ENCODE measurements at places on chromosomes 11 and 22.

- peak; percentile 57 for DNase-seq
These were observed 1.3 kb downstream of the CSNK1E start for GRCh38 chr22:38315823-38316363.

DNA sequence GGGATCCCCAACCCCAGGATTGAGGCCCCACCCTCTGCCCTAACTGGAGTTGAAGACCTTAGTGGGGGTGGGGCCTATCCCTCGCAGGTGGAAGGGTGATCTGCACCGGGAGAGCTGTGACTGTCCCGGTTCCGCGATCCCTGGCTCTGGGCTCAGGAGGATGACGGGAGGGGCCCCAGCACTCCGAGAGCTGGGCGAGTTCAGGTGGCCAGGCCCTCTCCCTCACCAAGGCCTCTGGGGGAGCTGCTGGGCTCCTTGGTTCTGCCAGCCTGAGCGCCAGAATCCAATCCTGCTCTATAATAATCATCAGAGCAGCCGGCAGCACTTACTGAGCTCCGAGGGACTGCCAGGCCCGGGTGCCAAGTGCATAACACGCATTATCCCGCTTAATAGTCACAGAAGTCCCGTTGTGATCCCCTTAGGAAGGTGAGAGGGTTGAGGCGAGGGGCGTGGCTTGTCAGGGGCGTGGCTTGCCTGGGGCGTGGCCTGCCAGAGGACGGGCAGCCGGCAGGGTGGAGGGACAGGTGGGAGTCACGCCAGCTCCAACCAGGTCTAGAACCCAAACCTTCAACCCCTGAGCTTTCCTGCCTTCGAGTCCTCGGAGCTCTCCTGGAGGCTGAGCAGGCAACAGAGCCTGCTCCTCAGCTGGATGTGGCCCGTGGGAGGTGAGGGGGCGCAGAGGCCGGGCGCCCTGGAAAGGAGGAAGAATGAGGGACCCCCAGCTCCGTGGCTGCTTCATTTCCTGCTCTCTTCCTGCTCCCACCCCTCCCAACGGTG, 7.3 kb upstream of the SYT7 start:
- DNase-seq = no peak

GRCh38 chr11:131178596-131178995, 191.8 kb upstream of the NTM start:
- no peak for DNase-seq

- no peak for DNase-seq
These were observed 69.7 kb downstream of the TEAD1 start for GRCh38 chr11:12743834-12744449.

DNA sequence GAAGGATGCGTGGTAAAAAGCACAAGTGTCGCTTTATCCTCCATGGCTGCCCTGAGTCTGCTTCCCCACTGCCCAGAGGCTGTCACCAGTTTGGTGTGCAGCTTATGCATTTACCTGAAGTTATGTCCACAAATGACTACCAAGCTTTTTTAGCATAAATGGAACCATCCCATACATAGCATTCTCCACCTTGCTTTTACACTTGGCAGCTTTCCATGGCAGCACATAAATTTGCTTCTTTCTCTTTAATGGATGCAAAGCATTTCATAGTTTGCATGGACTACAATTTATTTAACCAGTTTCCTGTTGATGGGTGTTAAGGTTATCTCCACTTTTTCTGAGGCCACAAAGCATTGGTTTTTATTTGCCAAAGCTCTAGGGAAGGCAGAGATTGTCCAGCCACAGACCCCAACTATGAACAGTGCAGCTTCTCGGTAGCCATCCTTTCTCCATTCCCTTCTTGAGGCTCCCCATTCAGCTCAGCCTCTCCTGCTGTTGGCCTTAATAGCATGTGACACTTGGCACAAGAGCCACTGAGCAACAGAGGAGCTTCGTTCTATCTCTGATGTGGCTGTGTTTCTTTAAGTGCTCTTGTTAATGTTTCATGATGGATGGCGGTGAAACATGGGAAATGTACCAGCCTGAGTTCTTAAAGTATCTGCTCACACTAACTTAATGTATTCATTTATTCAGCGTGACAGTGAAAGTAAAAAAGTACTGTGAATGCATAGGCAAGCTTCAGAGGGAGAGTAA, 59.8 kb upstream of the NAV2 start:
- DNase-seq = no peak

GRCh38 chr11:65419772-65420481, 2.7 kb upstream of the NEAT1 start:
- DNase-seq = no peak

- DNase-seq = no peak
These were observed 944.6 kb downstream of the OPCML start for GRCh38 chr11:132587716-132588115.

GRCh38 chr11:105693075-105693759, 83.3 kb downstream of the GRIA4 start:
- DNase-seq = no peak

- no peak for DNase-seq
These were observed 257.0 kb upstream of the C11orf87 start for GRCh38 chr11:109165035-109165434.

DNA sequence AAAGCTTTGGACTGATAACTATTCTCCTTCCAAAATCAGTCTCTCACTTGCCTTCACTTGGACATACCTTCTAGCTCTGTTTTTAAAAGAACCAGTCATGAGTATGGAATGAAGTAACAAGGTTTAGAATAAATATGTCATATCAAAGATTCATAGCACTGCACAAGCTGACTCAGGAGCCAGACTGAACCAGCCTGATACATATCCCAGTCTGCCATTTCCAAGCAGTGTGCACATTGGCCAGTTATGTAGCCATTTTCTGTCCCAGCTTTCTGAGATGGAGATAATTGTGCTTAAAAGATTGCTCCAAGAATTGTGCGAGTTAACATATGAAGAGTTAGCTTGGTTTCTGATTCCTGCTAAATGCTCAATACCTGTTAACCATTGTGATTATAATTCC, 311.3 kb downstream of the C11orf87 start:
- DNase-seq = no peak

DNA sequence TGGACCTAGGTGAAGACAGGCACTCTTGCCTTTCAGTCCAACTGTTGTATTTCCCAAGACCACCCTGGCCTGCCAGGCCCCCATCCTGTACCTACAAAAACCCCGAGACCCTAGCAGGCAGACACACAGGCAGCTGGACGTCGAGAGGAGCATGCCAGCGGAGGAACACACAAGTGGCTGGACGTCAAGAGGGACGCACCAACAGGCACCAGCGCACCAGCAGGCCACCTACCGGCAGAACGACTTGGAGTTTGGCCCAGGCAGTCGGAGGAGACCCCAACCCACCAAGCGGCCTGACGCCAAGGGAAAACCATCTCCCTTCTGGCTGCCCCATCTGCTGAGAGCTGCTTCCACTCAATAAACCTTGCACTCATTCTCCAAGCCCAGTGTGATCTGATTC, 1883.4 kb upstream of the RAG2 start:
- DNase-seq = no peak

DNA sequence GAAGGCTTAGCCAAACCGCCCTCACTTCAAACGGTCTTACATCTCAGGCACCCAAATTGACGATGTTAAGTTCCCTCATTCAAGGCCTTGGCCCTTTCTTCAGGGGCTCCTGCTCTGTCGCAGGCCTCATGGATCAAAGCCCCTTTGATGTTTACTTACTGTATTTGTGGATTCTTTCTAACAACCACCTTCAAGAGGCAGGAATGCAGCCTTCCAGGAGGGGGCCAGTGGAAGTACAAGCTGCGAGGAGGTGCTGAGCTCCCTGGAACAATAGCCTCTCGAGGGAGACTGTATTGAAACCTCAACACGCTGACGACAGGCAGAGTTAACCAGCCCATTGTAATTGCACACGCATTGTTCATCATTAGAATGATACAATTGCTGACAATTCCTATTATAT, 209.1 kb downstream of the ST3GAL4 start:
- no peak for DNase-seq

DNA sequence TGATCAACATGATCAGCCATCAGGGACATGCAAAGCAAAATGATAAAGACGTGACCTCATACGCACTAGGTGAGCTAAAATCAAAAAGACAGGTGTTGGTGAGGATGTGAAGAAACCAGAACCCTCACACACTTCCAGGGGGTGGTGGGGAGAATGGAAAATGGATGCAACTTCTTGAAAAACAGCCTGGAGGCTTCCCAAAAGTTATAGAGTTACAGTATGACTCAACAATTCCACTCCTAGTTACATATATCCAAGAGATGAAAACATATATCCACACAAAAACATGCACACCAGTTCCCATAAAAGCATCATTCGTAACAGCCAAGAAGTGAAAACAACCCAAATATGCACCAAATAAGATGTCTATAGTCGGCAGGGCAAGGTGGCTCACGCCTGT, 42.1 kb upstream of the APLNR start:
- no peak for DNase-seq

- no peak for DNase-seq
These were observed 35.3 kb upstream of the KCNJ11 start for GRCh38 chr11:17423533-17424310.

- DNase-seq = peak; percentile 10
These were observed 58.0 kb upstream of the MTNR1B start for GRCh38 chr11:92911478-92911877.

DNA sequence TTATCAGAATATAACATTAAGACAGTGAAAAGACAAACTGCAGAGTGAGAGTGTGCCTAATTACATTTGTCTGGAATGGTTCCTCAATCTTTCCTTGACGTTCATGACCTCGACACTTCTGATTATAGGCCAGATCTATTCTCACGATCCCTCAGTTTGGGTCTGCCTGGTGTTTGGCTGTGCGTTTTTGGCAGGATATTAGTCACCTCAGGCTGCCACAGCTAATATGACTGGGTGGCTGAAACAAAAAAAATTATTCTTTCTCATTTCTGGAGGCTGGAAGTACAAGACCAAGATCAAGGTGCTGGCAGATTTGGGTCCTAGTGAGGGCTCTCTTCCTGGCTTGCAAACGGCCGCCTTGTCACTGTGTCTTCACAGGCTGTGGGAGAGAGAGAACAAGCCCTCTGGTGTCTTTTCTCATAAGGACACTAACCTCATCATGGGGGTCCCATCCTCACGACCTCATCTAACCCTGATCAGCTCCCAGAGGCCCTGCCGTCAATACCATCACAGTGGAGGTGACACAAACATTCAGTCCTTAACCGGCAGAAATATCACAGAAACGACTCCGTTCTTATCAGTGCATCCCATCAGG, 23.2 kb downstream of the IFITM10 start:
- no peak for DNase-seq

- no peak for DNase-seq
These were observed 6.8 kb downstream of the BID start for GRCh38 chr22:17767233-17768065.

DNA sequence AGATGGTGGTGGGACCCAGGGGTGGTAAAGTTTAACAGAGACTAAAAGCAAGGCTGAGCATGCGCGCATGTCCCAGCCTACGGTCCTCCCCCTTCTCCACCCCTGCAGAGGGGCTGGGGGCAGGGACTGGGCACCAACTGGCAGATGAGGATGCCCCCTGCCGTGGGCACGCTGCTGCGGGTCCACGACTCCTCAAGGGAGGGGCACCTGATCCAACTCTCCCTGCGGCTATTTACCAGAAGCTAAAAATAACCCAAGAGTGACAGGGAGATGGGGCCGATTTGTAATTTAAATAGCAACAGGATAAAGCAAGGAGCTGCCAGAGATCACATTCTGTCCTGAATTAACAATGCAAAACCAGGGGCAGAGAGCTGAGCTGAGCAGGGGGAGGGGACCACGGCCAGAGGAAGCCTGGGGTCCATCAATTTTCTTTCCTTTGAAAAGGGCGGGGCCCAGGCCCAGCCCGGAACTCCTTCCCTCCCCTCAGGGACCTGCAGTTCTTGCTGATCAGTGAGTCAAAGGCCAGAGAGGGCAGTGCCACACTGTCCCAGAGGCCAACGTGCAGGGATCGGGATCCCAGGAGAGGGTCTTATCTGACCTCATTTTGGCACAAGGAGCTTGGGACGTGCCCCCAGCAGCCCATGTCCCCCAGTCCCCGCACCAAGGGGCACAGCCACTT, 8.1 kb upstream of the DGKZ start:
- peak; percentile 66 for DNase-seq

DNA sequence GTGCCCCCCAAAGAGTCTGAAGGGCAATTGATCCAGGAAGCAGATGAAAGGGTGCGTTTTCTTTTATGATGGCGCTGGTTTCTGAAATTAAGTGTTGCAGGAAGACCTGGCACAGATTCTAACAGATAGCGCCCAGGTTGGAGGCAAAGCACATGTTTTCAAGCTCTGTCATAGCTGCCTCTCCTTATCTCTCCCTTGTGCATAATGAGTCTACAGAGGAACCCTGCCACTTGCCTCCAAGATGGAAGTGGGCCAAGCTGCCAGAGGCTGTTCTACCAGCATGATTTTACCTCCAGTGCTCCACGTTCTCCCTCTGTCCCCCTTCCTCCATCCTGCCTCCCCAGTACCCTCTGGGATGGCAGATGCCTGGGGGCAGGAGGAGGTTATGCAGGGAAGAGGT, 30.0 kb upstream of the TLCD5 start:
- no peak for DNase-seq

GRCh38 chr22:21041937-21042336, 3.8 kb upstream of the LRRC74B start:
- DNase-seq = no peak

DNA sequence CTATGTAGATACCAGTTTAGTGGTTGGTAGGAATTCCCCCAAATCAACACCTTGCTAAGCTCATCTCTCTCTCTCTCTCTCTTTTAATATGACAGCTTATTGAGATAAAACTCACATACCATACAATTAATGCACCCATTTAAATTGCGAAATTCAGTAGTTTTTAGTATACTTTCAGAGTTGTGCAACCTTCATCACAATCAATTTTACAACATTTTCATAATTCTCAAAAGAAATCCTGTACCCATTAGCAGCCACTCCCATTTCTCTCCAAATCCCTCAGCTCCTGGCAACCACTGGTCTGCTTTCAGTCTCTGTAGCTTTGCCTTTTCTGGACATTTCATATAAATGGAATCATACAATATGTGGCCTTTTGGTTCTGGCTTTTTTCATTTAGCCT, 13.3 kb downstream of the NNMT start:
- no peak for DNase-seq

- no peak for DNase-seq
These were observed at the start of gene OR10S1 for GRCh38 chr11:123977731-123978347. OR10S1 (minus strand) TSS chr11:123977781; CDS start chr11:123977664, 117 bp downstream.

- no peak for DNase-seq
These were observed 85.6 kb upstream of the PARVA start for GRCh38 chr11:12291766-12292165.

DNA sequence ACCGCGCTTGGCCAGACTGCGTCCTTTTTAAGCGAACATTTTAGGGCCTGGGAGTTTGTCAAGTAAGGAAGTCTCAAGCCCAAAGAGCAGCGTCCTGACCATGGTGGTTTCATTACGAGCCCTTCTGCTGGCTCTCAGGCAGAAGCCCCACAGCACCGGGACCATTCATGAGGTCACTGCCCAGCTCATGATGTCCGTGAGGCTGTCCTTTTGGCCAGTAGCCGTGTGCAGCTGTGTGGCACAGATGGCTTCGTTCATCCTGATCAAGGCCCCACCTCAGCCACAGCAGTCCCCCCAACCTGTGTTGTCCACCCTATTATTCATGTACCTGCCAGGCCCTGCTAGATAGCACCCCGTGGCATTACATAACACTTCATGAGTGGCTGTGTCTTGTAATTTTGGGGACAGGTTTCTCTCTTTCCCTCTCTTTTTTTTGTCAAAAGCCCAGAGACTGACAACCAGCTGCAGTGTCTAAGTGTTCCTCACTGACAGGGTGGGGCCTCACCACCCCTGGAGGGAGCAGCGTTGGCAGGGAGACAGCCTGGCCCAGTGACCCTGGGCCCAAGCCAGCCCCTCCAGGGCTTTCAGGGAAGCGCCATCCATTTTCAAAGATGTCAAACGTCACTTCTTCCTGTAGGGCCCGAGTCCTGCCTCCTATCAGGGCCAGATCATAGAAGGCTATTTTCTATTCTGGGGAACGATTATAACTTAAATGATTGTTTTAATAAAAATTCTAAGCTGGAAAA, 21.8 kb upstream of the CABP7 start:
- peak; percentile 36 for DNase-seq
